CD4-positive, alpha-beta T cell treated with Interleukin-6 at 100 ng/mL for 8 hours (primary cell): ENCODE measurements at places on chromosomes 1 and 21.

DNA sequence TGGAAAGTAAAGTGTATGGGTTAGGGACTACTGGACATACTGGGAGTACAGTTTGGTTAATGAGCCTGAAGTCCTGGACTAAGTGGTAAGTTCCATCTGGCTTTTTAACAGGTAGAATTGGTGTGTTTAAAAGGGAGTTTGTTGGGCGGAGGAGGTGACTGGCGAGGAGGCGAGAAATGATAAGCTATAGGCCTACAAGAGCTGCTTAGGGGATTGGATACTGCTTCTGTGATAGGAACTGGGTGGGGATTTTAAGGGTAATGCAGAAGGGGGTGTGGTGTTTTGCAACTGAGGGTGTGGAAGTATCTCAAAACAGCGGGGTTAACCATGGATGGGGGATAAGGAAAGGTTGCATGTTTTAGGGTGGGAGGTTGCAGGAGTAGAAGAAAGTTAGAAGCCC lies 3.5 kb downstream of the ERVH48-1 start:
- DNase-seq = no peak

GRCh38 chr1:156956333-156956732 lies 35.9 kb downstream of the LRRC71 start:
- no peak for DNase-seq

DNA sequence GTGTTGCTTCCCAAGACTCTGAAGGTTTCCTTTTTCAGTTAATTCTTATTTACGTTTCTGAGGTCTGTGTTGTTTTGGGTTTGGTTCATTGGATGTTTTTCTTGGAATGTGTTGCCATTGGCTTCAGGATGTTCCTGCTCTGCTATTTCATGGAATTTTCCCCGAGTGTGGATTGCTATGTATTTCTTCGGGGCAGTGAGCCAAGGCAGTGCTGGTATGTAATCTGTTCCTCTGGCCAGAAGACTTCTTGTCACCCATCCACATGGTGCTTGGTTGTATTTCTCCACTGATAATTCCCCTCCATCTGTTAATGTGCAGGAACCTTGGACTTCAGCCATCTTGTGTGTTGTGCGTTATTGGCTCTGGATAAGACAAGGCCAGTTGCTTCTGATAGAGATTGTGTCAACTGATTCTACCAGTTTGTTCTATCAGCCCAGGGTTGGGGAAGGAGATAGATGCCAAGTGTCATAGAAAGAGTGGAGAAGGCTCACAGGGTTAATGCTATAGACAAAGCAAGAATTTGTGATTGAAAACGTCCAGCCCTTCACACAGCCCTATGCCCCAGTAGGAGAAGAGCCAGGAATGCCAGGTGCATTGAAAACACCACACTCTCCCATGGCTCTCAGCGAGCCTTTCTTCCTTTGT lies 505.2 kb downstream of the PLPP3 start:
- DNase-seq = no peak

DNA sequence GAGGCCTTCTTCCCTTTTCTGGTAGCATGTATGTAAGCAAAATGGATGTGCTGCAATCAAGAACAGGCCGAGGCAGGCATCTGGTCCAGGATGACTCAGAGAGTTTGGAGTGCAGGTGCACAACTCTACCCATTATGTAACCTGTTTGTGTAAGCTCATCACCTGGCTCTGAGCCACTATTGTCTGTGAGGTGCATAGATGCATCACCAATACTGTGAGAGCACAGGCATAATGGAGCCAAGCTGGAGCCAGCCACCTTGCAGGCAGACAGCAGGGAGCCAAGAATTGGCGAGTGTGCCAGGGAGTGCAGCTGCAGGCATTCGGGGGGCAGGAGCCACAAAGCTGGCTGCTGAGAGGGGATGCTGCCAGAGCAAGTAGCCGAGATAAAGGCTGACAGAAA lies 549.9 kb upstream of the RGS18 start:
- no peak for DNase-seq

DNA sequence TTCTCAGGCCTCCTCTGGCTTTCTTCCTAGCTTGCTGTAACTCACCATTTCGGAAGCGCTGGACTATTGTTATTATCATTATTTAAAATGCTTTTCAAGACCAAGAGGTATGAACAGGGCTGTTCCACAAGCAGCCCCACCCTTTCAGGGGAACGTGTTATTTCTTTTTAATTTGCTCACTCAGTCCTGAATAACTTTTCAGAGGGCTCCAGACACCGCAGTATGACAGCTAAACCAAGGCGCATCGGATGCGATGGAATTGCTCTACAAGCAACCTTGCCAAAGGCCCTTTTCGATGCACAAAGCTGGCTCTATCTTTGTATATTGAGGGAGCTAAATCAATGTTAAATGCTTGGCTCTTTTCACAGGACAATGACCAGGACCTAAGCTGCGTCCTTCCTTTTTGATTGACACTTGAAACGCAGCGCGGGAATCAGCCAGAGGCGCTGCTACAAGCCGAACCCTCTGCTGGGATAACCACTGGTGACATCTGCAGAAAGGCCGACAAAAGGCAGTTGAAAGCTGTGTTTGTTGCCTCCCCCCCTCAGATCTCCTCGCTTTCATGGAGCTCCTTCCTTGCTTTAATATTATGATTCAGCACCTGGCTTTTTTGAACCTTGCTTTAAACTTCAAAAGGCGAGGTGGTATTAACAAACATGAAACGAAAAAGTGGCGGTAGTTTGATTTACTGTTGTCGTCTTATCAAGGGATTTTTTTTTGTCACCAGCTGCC lies 204.7 kb upstream of the PROX1 start:
- no peak for DNase-seq
